ENCODE measurements at places on chromosomes 2 and 18.

- no peak for DNase-seq
Observed at GRCh38 chr2:155157065-155157464, 458.6 kb downstream of the KCNJ3 start.

DNA sequence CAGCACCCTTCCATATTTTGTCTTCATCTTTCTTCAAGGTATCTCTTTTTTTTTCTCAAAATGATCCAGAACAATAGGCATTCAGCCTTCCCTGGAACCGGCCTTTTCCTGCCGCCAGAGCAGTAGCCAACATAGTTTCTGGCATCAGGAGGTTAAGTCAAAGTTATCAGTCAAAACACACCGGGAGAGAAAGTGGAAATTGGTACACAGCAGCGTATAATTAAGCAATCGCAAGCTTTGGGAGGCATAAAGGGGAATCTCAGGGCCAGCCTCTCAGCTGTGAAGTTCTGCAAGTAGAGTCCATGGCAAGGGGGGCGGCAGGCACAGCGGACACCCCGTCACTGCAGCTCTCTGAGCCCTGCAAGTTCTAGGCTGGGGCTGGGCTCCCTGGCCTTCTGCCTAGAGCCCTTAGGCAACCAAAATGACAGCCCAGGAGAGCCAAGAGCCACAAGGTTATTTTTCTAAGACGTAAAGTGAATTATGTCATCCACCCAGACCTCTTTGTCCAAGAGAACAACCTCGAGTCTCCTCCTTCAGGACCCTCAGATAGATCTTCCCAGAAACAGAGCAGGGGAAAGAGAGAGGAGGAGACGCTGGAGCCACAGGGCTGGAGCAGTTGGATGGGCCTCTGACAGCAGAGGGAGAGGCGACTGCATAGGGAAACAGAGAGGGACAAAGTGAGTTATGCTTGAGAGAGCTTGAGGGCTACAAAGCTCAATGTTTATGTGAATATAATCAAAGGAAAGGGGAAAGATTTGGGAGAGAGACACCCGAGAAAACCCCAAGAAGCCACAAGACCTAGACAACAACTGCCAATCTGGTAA is 114.7 kb downstream of the BCL2L11 start:
- no peak for DNase-seq

GRCh38 chr2:62197925-62198633 is 2.2 kb downstream of the B3GNT2 start:
- DNase-seq: no peak

DNA sequence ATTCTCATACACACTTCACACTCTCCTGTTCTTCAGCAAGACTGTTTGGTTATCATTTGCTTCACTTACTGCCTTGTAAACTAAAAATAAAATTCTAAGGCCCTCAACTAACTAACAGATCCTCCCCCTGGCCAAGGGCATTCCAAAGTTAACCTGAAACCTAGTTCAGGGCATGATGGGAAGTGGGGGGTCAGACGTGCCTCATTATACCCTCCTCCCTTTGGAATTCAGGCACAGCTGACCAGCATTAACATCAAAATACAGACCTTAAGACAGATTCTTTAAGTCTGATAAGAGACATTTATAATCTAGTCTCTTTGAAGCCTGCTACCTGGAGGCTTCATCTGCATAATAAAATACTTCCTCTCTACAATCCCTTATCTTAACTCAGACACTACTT is 221.0 kb downstream of the NOL4 start:
- DNase-seq: no peak

GRCh38 chr2:42877936-42878335 is 85.6 kb upstream of the HAAO start:
- no peak for DNase-seq

- no peak for DNase-seq
Observed at GRCh38 chr2:155266109-155266508, 567.6 kb downstream of the KCNJ3 start.

DNA sequence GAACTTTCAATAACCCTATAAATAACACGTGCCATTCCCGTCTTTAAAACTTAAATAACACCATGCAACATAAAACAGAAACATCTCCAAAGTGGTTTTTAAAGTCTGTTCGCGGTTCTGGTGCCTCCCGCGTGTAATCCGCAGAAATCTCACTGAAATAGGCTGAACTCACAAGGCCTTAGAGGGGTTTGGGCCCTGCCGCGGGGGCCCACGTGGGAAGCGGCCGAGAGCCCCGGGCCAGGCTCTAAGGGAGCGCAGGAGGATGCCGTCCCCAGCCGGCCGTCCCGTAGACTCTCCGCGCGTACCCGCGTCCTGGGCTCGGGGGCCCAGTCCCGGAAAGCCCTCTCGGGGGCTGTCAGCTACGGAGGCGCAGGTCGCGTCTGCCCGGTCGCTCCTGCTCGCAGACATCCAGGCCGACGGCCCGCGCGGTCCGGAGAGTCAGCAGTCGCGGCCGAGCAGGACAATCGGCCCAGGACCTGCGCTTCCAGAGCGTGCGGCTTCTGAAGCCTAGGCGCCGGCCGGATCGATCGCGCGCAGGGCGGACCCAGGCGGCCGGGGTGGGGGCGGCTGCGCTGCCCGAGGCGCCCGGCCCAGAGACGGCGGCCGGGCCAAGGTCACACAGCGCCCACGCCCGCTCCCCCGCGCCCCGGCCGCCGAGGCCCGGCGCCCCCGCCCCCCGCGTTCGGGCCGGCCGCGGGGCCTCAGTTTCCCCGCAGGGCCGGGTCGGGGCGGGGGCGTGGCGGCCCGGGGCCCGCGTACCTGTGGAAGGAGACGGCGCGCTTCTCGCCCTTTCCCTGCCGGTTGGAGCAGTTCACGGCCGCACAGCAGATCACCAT is 558 bp downstream of the THAP4 start:
- no peak for DNase-seq

GRCh38 chr2:106184394-106184793 is 9.7 kb downstream of the UXS1 start:
- DNase-seq: no peak

Data from stimulated activated naive CD4-positive, alpha-beta T cell (primary cell).